ENCODE measurements at places on chromosomes 5 and 9.

GRCh38 chr5:173928871-173929574, 40.9 kb downstream of the CPEB4 start:
- no peak for DNase-seq

DNA sequence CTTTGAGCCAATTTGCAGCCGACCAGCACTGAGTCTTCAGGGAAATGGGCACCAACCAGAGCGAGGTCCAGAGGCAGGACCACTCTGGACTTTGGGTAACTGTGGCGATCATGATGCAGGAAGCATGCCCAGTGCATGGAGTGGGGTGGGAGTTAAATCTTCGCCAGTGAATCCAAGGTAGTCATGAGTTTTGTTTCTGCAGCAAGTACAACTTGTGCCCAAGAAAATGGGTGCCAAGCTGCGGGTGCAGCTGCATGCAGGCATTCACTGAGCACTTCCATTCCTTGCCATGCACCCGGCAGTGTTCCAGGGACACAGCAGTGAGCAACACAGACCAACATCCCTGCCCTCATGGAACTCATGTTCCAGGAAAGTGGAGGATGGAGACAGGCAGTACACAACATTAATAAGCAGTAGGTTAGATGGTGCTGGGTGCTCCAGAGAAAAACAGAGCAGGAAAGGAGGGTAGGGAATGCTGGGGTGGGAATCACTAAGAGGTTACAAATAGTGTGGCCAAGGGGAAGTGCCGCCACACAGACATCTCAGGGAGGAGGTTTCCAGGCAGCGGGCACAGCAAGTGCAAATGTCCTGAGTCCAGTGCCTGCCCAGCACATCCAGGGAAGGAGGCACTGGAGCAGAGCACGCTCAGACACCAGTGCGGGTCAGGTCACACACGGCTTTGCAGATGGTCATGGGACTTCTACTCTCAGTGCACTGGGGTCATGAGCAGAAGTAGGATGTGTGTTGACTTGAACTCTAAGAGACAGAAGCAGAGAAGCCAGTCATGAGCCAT, 48.2 kb upstream of the LMX1B start:
- no peak for DNase-seq

DNA sequence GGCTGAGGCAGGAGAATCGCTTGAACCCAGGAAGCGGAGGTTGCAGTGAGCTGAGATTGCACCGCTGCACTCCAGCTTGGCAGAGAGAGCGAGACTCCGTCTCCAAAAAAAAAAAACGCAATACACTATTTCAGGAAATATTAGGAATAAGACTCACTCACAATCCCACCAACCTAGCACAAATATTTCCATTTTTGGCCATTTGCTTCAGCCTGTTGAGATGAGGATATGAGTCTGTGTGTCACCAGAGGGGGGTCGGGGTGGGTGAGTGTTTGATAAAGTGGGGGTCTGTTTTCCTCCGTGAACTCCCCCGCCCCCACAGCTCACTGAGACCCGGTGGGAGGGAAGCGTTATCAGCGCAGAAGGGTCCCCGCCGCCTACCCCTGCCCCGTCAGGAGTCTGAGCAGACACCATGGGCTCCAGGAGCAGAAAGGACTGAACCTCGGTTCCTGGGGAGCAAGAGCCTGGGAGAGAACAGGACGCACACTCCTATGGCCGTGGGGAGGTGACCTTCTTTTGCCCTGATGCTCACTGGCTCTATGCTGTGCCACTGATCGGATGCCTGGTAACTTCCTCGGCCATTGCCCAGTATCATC, 153.8 kb upstream of the PHYKPL start:
- DNase-seq, result no peak

DNA sequence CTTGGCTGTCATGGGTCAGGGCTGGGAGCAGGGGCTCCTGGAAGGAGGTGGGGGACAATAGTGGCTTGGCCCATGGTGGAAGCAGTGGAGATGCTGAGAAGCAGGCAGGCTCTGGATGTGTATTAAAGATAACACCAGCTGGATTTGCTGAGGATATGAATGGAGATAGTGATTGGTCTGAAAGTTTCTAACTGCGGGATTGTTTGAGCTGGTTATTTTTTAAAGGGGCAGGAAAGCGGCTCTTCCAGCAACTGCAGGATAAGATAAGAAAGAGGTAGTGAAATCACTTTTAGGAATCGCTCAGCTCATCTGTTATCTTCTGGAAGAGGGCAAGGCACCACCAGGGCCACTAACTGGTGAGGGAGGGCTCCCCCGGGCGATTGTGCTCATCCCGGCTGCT, 125.5 kb downstream of the TENT4A start:
- no peak for DNase-seq

- no peak for DNase-seq
These were observed 25.6 kb downstream of the GLDC start for GRCh38 chr9:6619909-6620308.

GRCh38 chr9:124590889-124591641, 83.9 kb upstream of the NR5A1 start:
- DNase-seq, result no peak

DNA sequence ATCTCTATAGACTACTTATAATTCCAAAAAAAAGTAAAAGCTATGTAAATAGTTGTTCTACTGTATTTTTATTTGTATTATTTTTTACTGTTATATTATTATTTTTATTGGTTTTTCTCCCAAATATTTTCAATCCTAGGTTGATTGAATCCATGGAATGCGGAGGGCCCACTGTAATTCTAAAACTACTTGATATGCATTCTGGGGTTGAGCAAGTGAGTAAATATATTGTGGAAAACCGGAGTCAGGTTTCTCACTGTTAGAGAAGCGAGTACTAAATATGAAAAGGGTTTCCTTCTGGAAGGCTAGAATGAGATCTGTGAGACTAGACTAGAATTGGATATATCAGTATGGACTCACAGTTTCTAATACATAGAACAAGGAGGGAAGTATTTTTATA, 66.5 kb downstream of the FBXW11 start:
- DNase-seq, result no peak

DNA sequence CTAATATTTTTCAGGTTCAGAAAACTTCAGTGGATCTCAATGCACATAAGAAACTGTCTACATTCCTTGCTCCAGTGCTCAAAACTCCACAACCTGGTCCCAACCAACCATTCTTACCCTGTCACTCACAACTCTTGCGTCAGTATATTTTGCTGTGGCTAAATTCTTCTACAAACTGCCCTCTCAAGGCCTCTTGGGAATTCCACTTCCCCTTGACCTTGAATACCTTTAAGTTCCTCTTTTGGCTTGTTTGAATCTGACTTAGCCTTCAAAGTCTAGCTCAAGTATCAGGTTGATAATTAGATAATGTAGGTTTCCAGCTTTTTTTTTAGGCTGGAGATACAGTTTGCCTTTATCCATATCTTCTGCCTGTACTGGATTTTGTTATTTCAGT, 128.3 kb downstream of the SLF1 start:
- no peak for DNase-seq

DNA sequence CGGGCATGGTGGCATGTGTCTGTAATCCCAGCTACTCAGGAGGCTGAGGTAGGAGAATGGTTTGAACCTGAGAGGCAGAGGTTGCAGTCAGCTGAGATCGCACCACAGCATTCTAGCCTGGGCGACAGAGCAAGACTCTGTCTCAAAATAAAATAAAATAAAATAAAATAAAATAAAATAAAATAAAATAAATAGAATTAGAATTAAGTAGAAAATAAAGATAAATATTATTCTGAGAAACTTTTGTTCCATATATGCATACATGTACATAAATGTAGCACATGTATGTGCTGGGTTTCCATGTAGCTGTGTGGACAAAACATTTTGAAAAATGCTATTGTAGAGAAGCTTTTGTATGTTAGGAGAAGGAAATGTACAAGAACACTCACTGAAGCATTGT, 129.4 kb upstream of the VLDLR start:
- DNase-seq, result no peak

DNA sequence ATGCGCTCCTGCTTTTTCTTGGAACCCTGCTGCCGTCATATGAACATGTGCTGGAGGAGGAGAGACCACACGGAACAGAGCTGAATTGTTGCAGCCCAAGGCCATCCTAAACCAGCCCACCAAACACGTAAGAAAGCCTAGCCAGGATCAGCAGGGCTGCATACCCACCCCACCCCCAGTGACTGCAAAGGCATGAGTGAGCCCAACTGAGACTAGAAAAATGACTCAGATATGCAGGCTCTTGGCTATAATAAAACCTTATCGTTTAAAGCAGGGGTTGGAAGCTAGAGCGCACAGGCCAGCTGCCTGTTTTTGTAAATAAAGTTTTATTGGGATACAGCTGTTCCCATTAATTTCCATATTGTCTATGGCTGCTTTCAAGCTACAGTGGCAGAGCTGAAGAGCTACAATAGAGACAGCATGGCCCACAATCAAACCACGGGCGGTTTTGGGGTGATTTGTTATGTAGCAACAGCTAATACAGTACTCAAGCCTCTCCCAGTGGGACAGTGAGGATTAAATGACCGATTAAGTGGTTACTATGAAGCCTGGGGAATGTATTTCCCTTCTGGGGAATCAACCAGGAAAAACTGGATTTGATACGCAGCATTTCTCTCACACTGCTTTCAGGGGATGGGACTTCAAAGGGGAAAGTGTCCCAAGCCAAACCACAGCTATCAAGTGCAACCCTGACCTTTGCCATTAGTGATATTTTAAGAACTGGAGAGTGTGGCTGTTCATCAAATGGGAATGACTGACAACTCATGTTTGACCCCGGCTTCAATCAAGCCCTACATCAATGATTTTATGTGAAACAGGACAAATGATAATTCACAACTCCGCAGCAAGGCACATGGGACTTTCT, 6.3 kb downstream of the SHB start:
- DNase-seq, result no peak

- no peak for DNase-seq
These were observed 938 bp downstream of the LPAR1 start for GRCh38 chr9:111037356-111037707.

DNA sequence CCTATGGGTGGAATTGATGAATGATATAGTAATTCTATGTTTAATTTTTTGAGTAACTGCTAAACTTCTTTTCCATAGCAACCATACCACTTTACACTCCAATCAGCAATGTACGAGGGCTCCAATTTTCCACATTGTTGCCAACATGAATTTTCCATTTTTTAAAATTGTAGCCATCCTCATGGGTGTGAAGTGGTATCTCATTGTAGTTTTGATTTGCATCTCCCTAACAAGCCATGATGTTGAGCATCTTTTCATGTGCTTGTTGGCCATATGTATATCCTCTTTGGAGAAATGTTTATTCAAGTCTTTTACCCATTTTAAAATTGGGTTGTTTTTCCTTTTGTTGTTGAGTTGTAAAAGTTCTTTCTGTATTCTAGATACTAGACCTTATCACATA, 48.9 kb downstream of the TMOD1 start:
- no peak for DNase-seq

DNA sequence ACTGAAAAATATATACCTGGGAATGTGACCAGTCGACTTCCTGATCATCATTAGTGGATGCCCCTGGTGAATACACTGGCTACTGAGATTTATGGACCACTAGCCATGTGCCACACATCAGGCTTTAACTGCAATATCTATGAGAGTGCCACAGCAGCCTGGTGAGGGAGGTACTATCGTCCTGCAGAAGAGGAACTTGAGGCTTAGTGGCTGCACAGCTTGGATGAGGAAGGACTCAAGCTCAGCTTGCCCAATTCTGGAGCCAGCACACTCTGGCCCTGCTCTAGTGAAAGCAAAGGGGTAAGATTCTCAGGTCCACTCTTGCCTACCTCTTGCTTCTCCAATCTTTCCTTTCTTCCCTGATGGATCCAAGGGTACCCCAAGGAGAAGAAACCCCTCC, 129.3 kb downstream of the ENTREP1 start:
- no peak for DNase-seq

DNA sequence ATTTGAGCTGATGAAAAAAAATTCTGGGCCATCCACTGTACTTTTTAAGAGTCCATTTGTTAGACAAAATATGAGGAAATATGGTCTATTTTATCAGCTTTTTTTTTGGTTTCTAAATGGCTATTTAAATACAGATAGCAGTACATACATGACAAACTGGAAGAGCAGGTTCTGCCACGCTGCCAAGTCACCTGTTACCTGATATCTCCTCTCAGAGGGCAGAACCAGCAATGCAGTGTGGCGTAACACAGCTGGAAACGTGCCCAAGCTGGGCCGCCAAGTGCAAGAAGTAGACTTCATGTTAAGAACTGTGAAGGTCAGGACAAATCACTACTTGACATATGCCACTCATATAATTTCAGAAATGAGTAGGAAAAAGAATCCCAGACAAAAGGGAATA, 8.1 kb downstream of the MCIDAS start:
- no peak for DNase-seq
